Activated effector memory CD4-positive, alpha-beta T cell treated with anti-CD3 and anti-CD28 coated beads, Interleukin-2, amount 50 U/mL, for 16 hours (primary cell): ENCODE measurements at places on chromosomes 13 and 19.

- DNase-seq = no peak
Measured at GRCh38 chr13:48210178-48210577, 22.8 kb upstream of the ITM2B start.

DNA sequence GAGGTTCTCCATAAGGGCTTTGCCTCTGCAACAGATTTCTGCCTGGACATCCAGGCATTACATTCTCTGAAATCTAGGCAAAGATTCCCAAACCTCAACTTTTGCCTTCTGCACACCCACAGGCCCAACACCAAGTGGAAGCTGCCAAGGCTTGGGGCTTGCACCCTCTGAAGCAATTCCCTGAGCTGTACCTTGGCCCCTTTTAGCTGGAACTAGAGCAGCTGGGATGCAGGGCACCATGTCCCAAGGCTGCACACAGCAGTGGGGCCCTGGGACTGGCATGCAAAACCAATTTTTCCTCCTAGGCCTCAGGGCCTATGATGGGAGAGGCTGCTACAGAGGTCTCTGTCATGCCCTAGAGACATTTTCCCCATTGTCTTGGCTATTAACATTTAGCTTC lies 943.2 kb downstream of the PCDH17 start:
- no peak for DNase-seq

- DNase-seq = peak; percentile 63
Measured at GRCh38 chr13:46183018-46183946, 1.3 kb upstream of the LCP1 start.

- no peak for DNase-seq
Measured at GRCh38 chr13:91930687-91931086, 532.3 kb downstream of the GPC5 start.

DNA sequence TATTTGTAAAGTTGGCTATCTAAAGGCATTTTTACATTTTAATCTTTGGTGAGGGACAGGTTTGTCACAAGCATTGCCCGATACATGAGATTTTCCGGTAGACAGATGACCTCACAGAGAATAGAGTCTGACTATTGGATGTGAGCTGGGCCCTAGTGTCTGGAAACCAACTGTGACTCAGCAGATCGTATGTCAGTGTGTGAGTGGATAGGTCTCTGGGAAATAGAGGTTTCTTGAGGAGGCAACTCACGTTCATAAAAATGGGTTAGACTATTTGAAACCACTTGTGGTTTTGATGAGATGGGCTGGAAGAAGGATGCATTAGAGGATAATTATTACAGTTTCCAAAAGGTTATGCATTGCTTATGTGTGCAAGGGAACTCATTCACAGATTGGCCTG lies 19.2 kb downstream of the HS6ST3 start:
- DNase-seq = no peak

DNA sequence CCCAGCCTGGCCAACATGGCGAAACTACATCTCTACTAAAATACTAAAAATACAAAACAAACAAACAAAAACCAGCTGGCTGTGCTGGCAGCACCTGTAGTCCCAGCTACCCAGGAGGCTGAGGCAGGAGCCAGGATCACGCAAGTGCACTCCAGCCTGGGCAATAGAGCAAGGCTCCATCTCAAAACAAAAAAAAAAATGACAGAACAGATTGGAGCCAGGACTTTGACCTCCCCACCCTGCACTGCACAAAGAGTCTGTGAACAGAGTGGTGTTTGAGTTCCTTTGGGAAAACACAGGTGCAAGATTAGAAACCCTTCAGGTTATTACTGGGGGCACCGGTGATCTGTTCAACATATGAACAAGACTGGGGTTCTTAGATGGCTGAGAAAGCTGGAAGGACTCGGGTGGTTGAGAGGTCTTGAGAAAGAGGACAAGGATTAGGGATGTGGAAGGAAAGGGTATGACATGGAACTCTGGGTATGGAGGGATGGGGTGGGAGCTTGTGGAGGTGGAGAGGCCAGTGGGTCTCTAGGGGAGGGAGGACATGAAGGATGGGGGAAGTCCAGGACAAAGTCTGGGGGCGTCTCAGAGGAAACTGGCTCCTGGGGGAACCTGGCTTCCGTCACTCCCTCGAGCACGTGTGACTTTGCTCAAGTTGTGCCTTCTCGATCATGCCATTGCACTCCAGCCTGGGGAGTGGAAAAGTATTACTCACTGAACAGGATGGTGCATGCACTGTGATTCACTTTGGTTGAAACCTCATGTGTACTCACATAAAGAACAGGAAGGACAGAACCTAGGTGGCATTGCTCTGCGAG lies 25.9 kb downstream of the RCN3 start:
- peak; percentile 84 for DNase-seq

- DNase-seq = no peak
Measured at GRCh38 chr13:74479124-74479523, 344.9 kb upstream of the KLF12 start.
